Activated CD8-positive, alpha-beta memory T cell treated with anti-CD3 and anti-CD28 coated beads for 1 hour (primary cell): ENCODE measurements at places on chromosomes 5 and 9.

GRCh38 chr9:87259543-87260518, 237.8 kb upstream of the DAPK1 start:
- DNase-seq: no peak

DNA sequence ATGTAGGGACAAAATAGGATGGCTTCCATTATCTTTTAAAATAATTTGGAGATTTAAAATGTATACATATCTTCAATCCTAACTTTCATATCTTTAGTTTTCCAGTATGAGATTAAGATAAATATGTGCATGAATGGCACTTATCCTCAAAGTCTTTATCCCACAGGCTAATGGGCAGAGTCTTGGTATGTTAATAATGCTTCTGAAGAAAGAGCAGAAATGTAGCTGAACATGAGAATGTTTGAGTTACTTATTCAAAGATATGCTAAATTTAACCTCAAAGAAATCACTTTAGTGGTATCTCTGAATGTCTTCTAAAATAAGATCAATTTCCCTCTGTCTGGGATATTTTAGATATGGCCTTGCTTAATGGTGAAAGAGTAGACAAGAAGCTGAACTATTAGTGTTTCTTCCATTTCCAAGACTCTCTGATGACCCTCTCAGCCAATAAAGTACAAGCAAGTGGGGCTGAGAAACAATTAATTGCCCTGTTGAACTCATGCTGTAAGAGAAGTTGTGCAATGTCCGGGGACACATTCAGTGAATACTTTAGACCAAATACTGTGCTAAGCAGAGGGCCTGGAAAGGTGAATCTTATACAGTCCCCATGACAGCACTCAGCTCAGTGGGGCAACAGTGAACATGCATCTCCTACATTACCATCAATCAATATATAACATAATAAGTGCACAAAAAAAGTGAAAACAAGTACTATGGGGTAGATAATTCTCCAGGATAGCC, 50.0 kb upstream of the ADAMTSL1 start:
- DNase-seq: no peak

GRCh38 chr9:134099123-134099761, 31.4 kb upstream of the BRD3 start:
- DNase-seq: peak; percentile 21

DNA sequence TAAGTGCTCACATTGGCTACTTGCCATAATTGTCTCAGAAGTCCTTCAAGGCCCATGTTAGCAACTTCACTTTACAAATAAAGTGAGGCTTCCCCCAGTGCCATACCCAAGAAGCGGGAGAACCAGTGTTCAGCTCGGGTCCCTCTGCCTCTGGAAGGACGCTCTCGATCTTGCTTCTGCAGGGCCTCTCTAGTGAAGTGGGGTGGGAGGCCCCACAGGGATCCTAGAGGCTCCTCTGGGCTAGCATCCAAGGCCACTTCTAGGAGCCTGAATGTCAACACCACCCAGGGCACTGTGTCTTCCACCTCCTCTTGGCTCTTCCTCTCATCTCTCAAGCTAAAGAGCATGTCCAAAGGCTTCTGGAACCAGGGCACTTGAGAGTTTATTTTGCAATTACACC, 282.5 kb downstream of the GADD45G start:
- no peak for DNase-seq

DNA sequence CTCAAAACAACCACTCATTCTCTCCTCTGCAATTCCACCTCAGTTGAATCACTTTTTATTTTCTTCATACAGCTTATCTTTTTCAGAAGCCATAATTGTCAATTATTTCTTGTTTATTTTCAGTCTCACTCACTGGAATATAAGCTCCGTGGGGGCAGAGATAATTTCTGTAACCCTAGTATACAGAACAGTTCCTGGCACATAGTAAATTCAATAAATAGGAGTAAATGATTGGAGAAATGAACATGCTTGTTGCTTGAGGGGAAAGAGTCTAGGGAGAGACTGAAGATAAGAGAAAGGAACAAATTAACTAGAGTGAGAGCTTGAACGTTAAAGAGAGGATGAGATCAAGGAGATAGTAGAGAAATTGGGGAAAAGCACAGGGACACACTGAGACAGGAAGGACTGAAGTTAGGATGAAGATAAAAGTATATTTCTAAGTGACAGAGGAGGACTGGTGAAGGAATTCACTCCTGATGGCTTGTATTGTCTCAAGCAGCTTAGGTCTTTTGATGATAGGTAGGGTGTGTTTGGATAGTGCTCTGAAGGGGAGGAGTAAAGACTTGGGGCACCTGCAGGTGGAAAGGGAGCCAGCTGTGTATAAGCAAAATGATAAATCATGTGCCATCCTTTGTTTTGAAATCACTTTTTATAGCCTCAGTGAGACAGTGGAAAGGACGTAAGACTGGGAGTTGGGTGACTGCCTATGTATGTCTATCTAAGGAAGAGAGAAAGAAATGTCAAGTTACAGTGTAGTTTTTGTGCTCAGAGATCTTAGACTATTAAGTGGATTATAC, 2.2 kb downstream of the NAA35 start:
- DNase-seq: no peak

DNA sequence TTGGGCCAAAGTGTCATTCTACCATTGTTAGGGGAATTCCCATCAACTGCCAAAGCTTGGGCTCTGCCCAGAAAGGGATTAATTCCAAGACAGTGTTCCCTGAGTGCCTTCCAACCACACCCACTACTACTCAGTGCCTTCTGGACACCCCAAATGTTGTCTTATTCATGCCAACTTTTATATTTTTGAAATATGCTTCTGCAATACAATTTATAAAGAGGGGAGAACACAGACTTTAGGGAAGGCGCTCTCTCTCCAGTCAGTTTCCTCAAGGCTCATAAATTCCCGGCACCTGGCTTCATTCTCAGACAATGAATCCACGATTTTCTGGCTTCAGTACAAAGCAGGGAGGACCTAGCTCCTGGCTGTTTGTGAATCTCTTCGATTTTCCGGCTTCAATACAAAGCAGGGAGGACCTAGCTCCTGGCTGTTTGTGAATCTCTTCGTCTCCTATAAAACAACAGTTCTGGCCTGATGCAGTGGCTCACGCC, 120.1 kb upstream of the MYO10 start:
- no peak for DNase-seq

GRCh38 chr9:79580055-79580454, 8.3 kb downstream of the TLE4 start:
- no peak for DNase-seq

GRCh38 chr5:73363911-73364730, 84.5 kb downstream of the FOXD1 start:
- DNase-seq: no peak

DNA sequence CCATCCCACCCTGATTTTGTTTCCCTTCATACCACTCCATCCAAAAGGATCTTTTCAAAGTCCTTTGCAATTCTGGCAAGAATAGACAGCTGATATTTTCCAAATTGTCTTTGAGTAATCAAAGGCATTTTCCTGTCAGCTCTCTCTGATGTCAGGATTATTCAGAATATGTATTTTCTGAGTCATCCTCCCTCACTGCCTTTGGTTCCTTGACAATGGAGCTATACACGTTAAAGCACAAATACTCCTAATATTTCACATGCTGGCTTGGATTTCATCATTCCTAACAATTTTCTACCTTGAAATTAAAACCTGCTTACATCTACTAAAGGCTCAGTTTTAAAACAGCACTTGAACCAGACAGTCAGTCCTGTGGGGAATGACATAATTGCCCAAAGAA, 379.4 kb downstream of the GADD45G start:
- DNase-seq: no peak

GRCh38 chr9:82987370-82988189, 75.4 kb downstream of the RASEF start:
- DNase-seq: no peak

- no peak for DNase-seq
Observed at GRCh38 chr9:86187121-86187520, 72.3 kb downstream of the C9orf153 start.

- DNase-seq: no peak
Observed at GRCh38 chr5:170469414-170469813, 34.4 kb upstream of the KCNIP1 start.

DNA sequence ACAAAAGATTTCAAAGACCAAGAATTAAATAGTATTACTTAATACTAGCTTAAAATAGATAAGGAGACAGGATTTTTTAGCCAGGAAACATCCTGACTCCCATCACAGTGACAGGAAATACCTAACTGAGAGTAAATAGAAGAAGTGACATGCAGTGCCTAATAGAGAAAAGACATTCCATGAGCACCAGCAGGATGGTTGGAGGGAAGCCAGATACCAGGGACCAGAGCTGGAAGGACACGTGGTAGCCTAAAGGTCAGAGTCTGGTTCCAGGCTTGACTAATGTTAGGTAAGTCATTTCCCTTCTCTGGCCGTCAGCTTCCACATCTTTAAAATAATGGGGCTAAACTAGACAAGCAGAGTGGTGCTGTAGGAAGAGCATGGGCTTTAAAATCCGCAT, 41.6 kb downstream of the CDK5RAP2 start:
- DNase-seq: no peak

DNA sequence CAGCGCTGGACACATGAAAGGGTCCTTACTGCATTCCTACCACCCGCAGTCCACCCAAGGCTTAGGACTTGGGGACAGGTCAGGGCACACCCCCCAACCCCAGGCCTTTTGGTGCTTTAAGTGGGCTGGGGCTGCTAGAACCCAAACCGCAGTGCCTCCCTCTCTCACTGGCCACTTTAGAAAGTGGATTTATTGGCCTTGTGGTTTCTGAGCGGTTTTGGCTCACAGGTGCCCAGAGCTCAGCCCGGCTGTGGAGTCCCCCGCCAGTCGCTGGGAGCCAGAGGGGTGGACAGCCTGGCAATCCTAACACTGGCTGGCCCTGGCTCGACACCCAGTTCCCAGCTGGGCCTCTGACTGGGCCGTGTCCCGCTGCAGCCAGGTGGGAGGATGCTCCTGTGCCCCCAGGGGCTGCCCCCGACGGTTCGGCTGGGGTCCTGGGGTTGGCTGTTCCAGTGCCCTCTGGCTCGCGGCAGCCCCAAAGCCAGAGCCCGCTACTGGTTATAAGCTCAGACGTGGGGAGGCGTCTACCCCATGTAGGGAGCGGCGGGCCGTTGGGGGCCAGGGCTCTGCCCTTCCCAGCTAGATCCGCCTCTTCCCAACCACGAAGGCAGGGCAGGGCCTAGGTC, 65.2 kb upstream of the RNU6ATAC start:
- DNase-seq: no peak

- DNase-seq: no peak
Observed at GRCh38 chr5:115179394-115180164, 9.9 kb upstream of the TRIM36 start.

GRCh38 chr9:126695186-126695585, 81.5 kb downstream of the LMX1B start:
- DNase-seq: no peak

DNA sequence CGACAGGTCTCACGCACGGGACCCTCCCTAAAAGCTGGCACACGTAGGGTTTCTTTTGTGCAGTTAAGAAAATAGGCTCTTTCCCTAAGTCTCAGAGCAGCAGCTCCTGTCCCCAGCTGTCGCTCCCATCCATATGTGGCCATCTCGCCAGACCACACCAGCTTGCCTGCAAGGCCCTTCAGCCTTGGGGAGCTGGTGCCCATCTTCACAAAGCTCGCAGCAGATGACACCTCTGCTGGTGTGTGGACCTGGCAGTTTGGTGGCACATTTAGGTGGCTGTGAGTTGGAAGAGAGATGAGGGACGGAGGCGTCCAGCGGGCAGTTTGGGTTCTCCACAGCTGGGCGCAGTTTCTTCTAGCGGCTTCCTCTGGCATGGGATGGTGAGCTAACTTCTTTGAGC, 239.0 kb downstream of the FANCC start:
- DNase-seq: no peak

DNA sequence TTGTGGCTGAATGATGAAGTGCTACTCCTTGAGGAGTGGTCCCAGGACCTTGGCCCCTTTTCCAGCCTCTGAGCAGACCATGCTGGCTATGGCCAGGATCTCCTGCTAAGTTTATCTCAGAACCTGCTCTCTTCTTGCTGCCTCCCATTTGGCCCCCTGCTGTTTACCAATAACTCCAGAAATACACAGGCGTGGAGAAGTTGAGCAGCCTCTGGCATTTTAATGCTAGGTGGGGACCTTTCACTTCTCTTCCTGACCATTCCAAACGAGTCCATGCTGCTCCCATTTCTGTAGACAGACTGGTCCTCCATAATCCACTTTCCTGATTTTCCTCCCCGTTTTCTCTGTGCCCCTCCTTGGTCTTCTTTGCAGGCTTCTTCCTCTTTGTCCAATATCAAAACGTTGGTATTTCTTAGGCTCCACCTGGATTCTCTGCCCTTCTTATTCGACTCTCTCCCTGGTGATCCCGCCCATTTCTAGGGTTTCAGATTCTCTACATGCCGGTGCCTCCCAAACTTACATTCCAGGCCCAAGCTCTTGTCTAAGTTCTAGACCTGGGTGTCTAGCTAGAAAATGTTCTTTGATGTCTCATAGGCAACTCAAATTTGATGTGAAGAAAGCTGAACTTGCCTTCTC, 33.4 kb upstream of the TNFAIP8 start:
- no peak for DNase-seq

GRCh38 chr5:168578538-168579487, at the start of gene PANK3:
Gene PANK3, minus strand, starts transcription at chr5:168579368. Its CDS starts 85 bp downstream, at chr5:168579283.
- no peak for DNase-seq

DNA sequence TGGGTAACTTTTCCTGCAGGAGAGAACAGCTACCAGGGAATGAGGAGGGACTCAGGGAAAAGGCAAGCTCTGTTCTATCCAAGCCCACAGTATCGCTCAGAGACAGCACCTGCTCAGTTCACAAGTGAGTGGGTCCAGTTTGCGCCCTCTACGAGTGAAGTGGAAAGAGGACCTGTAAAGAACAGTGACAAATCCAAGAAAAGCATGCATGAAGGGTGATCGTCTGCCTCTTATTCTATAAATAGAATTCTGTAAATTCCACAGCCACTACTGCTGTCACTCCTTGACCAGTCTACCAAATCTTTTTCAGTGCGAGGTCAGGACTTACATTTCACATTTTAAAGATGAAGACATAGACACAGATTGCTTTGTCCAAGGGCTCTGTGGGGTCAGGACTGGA, 117.5 kb downstream of the ENTREP1 start:
- no peak for DNase-seq

- no peak for DNase-seq
Observed at GRCh38 chr5:3365501-3366215, 230.0 kb upstream of the IRX1 start.

DNA sequence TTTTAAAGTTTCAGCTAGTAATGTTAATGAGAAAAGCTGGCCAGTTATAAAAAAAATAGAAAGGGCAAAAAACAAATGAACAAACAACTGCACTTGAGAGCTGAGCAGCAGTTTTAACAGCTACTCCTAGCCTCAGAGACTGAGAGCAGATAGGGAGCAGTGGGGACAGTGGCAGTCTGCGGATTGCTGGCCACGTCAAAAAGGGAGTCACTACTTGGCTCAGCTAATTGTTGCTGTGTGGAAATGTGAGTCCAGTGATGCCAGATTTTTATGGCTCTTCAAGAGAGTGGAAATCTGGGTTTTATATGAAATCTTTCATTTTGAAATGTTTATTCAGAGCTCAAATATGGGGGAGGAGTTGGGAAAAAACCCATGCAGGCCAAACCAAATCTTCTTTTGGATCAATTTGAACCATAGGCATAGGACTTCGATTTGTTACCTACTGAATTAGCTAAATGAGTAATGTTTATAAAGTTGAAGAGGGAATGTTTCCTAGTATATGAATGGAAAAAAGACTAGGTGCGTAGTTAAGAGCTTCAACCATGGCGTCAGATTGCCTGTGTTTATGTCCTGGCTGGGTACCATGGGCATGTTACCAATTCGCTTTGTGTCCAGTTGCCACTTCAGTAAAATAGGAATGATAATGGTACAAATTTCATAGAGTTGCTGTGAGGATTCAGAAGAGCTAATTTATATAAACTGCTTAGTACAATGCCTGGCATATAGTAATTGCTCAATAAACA, 102.1 kb downstream of the PAM start:
- DNase-seq: no peak

- DNase-seq: no peak
Observed at GRCh38 chr9:99092643-99093491, 12.0 kb upstream of the TGFBR1 start.
